ENCODE measurements at places on chromosomes 4 and X.

- DNase-seq = no peak
Measured at GRCh38 chr4:68399306-68399705, 48.0 kb upstream of the TMPRSS11E start.

DNA sequence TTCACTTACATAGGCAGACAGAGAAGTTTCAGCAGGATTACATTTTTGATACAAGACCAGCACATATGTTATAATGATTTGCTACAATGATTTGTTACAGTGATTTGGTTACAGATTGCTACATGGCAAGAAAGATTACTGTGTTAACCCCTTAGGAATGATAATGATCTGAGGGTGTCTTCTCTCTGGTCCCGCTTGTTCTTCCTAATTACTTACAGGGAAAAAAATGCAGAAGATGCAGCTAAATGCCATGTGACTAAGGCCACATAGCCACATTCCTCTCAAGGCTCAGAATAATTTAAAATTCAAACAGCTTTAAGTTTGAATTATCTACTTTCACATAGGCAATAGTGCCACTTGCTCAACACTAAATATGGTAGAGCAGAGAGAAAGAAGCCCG, 9.7 kb upstream of the LAP3 start:
- DNase-seq = no peak

- peak; percentile 1 for DNase-seq
Measured at GRCh38 chrX:45711231-45711630, 510.6 kb upstream of the DIPK2B start.

DNA sequence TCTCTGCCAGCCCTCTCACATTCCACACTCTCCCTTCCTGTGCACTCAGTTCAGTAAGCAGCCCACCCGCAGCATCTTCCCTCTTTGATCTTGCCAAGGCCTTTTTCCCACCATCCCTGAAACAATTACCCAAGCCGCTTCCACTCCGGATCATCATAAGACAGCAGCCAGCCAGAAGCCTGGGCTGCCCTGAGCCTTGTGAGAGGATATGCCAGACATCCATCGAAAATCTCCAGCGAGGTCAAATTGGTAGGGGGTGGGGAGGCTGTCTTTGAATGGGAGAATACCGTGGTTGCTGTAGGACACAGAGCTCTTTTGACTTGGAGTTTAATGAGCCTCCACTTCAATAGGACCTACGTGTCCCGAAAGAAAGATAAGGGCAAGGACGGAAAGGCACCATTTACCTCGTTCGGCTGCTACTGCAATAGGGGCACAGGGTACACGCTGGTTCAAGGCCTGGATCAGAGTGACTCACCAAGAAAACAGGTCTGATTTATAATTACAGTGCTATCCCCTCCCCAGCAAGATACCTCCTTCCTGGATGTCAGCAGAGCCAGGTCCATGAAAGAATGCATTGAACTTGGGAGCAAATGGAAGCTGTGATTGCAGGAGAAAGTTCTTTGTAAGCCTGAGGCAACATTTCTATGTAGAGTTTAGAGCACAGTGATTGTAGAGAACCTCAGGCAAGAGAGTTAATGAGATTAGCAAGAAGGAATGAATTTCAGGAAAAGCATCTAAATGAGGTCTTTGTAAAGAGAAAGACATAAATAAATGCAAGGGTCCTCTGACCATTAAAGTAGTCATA, 39.5 kb downstream of the AMOT start:
- DNase-seq = no peak

- no peak for DNase-seq
Measured at GRCh38 chr4:136992032-136992431, 540.3 kb downstream of the PCDH18 start.

GRCh38 chrX:13845721-13846378, 29.0 kb upstream of the GPM6B start:
- DNase-seq = no peak
